ENCODE measurements at places on chromosomes 4 and X.

GRCh38 chr4:71383984-71384383, 45.2 kb downstream of the SLC4A4 start:
- no peak for DNase-seq

- DNase-seq: peak; percentile 48
These were observed 371.2 kb downstream of the AFF2 start for GRCh38 chrX:148871422-148872160.

GRCh38 chrX:109448282-109448938, 33.5 kb downstream of the GUCY2F start:
- no peak for DNase-seq

- DNase-seq: no peak
These were observed 332.3 kb downstream of the ADGRL3 start for GRCh38 chr4:61532336-61533000.

DNA sequence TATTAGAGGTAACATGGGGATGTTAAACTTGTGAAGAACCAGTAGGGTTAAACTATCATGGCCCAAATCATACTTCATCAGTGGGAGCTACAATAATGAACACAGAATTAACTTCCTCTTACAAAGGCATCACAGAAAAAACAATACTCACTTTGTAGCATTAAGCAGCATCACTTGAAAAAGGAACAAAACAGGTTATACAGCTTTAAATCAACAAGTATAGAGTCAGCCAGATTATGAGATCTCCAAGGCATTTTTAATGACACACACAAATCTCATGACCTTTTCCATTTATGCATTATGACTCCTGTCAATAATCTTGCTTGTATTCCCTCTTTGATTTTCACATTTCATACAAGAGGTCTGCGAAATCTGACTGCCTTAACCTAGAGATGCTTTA, 18.3 kb downstream of the FBXL5 start:
- no peak for DNase-seq

DNA sequence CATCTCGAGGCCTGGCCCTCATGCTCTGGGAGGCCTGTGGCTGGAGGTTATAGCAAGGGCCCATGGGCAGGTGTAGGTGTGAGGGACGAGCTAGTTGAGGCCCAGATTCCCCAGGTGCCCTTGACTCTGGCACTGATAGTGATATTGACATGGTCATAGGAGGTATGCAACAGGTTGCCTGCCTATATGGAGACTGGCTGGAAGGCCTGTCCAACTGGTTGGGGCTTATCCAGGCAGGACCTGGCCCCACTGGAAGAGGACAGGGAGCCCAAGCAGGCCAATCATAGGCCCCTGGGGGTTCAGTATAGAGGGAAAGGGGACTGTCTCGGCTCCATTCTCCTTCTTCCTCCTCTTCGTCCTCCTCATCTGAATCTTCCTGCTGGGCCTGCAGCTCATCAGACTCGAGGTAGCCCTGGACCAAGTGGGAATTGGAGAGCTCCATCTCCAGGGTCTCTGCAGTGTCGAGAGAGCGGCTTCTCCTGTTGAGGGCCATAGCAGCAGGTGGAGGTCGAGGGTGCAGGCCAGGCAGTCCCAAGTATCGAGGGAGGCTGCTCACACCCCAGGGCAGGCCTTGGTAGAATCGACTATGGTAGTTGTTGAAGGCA, 15.3 kb downstream of the AMER1 start:
- no peak for DNase-seq

GRCh38 chr4:72311291-72311690, 257.7 kb downstream of the ADAMTS3 start:
- no peak for DNase-seq

DNA sequence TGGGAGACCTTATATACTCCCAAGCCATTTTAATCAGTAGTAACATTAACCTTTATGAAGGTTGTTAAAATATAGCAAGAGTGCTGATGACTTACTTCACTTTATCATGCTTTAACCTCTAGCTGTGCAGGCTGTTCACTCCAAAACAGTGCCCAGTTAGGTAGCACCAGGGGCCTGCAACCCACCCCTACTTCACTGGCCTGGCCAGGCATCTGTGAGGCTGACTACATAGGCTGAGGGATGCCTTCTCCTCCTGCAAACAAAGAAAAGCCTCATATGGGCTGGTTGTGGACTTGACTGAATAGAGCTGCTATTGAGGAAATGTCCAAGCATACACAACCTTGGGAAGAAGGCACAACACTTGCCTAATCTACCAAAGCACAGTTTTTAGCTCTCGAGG, 172.8 kb downstream of the SHROOM3 start:
- DNase-seq: no peak

DNA sequence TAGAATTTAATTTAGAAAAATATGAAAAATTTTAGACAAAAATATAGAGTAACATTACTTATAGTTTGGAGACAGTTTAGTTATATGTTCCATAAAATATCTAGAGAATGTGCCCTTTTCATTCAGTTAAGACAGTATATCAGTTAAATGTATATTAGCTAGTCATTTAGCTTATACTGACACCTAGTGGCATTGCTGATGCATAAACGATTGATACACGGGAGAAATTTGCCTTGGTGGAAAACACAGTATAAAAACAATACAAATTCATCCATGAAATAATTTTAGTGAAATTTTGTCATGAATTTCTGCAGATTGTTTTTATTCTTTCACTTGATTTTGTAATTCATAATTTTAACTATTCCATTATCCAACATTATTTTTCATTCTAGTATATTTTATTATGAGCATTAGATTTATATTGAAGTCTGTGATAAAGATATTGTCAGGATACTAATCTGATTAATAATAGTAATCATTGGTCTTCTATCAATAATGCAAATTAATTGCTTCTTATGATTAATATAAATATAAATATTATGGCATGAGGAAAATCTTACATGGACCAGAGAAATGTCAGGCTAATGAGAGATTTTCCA, 219.0 kb downstream of the TLL1 start:
- peak; percentile 40 for DNase-seq

DNA sequence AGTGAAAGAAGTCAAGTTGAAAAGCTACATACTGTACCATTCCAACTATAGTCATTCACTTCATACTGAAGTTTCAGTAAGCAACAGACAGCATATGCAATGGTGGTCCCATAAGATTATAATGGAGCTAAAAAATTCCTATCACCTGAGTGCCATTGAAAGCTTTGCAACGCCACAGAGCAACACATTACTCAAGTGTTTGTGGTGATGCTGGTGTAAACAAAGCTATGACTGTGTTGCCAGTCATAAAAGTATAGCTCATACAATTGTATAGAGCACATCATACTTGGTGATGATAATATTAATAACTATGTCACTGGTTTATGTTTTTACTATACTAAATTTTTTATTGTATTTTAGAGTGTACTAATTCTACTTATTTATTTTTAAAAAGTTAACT, 78.9 kb downstream of the NAF1 start:
- no peak for DNase-seq

- peak; percentile 46 for DNase-seq
These were observed 126.7 kb downstream of the FRYL start for GRCh38 chr4:48653217-48654014.

GRCh38 chrX:40262157-40263013, 164.6 kb upstream of the BCOR start:
- peak; percentile 79 for DNase-seq
